ENCODE measurements at places on chromosomes 5 and 9.

GRCh38 chr9:91424403-91425176 is 958 bp upstream of the NFIL3 start:
- peak; percentile 77 for DNase-seq

DNA sequence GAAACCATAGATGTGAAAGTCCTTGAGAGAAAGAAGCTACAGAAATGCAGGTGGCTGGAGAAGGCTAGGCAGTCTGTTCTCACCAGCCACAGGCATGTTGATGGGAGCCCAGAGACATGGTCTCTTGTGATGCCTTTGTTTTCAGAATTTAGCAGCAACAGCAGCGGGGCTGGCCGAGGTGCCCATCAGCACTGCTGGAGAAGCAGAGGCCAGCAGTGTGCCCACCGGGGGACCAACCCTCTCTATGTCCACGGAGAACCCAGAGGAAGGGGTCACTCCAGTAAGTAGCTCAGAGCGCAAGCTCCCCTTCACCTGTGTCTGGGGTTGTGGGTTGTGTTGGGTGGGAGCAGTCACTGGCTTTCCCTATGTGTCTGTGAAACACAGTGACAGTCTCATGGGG is 59.6 kb downstream of the COL15A1 start:
- DNase-seq = no peak

DNA sequence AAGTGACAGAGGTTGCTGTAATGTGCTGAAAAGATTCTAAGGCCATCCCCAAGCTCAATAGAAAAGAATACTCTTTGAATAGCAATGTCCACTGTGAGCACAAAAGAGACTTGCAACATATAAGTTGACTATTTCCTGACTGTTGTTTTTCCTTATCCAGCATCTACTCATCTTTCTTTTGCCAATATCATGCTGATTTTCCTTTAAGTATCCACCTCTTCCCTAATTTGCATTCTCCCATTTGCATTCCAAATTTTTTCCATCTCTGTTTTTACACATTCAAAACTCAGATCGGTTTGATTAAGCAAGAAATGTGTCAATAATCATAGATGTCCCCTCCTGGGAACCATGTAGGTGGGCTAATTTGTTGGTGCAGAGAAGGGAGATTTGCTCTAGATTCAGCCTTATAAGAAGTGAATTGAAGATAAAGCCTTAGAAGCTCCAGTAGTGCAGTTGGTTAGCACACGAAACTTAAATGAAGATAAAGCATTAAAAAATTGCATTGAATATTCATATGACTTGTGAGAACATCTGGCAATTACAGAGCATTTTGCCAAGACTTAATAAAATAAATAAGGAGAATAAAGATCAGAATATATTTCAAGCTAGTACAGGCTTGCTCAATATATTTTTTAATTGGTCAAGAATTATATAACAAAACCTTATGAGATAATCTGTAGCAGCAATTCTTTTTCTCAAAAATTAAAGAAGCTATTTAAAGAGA is 267.6 kb downstream of the TMEM167A start:
- DNase-seq = no peak

GRCh38 chr9:129395633-129396364 is 217.7 kb upstream of the IER5L start:
- DNase-seq = no peak

GRCh38 chr9:91903126-91903911 is 46.7 kb downstream of the ROR2 start:
- no peak for DNase-seq

DNA sequence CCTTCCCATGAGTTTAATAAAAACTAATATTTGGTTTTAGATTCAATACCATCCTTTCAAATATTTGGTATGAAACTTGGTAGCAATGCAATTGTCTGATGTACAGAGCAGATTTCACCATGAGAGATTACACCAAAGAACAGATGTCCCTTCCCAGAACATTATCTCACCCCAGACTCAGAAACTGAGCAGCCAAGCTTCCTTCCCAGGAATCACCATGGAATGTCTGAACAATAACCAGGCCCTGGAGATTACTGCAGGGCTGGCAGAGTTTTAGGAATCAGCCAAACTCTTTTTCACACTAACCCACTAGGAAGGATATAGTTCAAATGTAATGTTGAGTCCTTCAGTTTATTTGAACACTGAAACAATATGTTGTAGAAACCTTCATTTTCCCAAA is 23.9 kb downstream of the CLTA start:
- DNase-seq = no peak

DNA sequence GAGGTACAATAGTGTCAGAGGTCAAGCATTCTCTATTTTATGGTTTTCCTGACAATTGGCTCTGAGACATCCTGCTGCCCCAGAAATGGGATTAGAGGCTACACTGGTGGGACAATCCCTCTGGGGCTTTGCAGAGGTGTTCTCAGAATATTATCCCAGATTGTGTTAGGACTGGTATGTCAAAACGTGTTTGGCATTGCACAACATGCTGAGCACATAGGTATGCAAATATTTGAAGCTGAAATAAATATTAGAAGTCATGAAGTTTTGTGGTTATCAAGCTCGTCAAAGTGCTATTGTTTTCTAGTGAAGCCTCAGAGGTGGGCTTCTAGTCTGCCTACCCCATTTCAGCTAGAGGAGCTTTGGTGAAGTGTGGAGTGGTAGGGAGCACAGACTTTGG is 304.4 kb downstream of the MAN2A1 start:
- no peak for DNase-seq

DNA sequence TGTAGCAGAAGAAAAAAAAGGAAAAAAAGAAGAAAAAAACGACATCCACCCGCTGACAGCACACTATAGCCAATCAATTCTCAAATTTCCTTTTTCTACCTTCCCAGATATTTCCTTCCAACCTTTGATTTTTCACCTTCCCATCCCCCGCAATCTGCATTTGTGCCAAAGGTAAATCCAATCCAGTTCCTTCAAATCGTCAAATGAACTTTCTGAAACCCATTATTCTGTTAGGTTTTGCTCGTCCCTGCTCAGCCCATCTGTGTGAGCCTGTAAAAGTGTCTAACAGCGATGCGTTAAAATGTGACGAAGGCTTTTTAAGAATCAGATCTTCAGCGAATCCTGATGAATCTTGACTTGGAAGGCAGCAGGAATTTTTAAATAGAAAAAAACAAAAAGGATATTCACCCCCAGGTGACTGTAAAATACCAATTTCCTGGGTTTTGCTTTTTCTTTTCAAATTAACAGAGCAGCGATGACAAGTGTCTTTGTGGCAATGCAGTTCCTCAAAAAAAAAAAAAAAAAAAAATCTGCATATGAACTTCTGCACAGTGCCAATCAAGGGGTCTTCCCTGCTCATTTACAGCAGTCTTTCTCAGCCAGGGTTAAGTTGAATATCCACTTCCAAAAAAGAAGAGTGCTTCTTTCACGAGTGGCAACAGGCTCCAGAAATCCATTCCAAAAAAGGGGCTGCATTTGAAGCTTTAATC is 367 bp upstream of the SHC3 start:
- no peak for DNase-seq

DNA sequence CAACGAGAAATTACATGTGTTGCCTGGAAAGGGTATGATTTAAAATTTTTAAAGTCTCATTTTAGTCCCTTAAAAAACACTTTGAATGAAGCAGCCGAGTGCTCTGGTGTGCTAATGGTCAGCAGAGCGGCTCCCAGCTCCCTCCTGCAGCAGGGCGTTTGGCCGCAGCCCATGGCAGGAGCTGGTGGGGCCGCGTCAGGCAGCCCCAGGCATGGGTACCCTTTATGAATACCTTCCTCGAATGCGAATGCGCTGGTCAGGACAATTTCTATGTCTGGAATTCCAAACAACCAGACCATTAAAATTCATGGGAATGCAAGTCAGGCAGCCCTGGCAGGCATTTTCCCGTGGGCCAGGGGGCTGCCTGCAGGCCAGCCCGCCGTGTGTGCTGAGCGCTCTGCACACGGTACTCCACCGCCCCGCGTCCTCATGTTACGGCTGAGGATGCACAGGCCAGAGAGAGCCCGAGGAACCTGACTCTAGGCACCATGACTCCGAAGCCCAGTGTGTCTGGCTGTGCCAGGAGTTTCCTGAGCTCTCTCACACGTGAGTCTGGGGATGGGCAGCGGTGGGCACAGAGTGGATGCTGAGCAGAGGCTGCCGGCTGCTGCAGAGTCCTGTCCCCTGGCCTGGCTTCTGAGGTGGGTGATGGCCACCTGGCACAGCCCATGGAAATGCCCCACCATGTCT is 123.7 kb downstream of the WNK2 start:
- DNase-seq = no peak
